ENCODE measurements at places on chromosomes 6 and 20. TPM values are rescaled to one million over a fixed set of nuclear protein-coding genes. Genes with fewer than 3 reads are reported as not detected.

The CD93 gene
- polyA plus RNA-seq = 0.04 TPM

The AGER gene
- 4.8 TPM for polyA plus RNA-seq

The DEFB124 gene
- polyA plus RNA-seq = not detected

The BMP2 gene
- polyA plus RNA-seq = 289 TPM

DNA sequence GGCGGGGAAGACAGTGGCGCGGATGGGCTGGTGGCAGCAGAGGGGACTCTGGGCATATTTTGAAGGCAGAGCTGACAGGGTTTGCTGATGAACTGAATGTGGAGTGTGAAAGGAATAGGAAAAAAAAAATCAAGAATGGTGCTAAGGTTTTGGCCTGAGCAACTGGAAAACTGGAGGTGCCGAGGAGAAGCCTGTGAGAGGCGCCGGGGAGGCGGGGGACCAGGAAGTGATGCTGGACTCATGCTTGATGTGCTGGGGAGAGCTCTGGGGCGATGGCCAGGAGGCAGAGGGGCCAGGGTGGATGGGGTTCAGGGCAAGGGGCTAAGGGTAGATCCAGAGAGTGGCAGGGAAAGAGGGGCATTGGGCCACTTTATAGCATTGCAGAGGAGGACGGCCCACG lies 55.8 kb downstream of the SULF2 start:
- H3K4me3 ChIP-seq = no peak overlapping the region
- no peak overlapping the region for H3K27ac ChIP-seq
- no peaks in the 10 kb centered on the region for H3K4me1 ChIP-seq
- no peaks in the 10 kb centered on the region for H3K27me3 ChIP-seq

GRCh38 chr6:2663123-2663522 lies 87.6 kb downstream of the MYLK4 start:
- H3K4me3 ChIP-seq = no peak overlapping the region
- H3K4me1 ChIP-seq = no peaks in the 10 kb centered on the region
- no peaks in the 10 kb centered on the region for H3K27me3 ChIP-seq
- H3K36me3 ChIP-seq = no peaks in the 10 kb centered on the region

DNA sequence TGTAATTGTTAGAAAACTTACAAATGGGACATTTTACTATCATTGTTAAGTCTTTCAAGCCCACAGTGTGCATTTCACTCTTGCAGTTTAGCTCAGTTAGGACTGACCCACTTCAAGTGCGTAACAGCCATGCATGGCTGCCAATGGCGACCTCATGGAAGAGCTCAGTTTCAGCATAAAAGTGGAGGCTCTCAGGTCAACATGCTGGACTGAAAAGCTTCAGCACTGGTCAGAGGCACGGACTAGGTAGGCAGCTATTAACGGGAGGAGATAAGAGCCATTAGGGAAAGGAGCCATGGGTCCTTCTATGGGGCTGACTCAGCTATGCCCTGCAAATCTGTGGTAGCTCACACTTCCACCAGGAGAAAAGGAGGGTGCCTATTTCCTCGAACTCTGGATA lies 101.8 kb downstream of the TTLL2 start:
- H3K4me3 ChIP-seq = no peak overlapping the region
- no peaks in the 10 kb centered on the region for H3K4me1 ChIP-seq
- no peaks in the 10 kb centered on the region for H3K36me3 ChIP-seq
- H3K27me3 ChIP-seq = no peaks in the 10 kb centered on the region
- no peak for DNase-seq

All from cardiac muscle cell (in vitro differentiated cells and primary cell).